ENCODE measurements at places on chromosomes 3 and 15.

DNA sequence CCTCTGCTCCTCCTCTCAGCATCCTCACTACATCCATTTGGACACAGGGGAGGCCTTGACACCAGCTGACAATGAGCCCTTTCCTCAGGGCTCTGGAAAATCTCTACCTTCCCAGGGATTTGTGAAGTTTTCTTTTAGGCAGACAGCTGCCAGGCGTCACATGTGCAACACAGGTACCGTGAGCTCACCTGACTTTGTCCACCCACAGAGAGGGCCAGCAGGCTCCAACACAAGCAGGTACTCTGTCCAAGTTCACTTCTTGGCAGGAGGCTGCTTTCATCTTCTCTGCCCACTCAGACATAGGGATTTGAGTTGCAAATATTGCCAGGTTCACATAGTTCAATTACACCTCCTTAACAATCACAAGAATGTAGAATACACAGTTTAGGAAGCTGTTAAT is 15.3 kb upstream of the MINAR1 start:
- DNase-seq, result no peak

DNA sequence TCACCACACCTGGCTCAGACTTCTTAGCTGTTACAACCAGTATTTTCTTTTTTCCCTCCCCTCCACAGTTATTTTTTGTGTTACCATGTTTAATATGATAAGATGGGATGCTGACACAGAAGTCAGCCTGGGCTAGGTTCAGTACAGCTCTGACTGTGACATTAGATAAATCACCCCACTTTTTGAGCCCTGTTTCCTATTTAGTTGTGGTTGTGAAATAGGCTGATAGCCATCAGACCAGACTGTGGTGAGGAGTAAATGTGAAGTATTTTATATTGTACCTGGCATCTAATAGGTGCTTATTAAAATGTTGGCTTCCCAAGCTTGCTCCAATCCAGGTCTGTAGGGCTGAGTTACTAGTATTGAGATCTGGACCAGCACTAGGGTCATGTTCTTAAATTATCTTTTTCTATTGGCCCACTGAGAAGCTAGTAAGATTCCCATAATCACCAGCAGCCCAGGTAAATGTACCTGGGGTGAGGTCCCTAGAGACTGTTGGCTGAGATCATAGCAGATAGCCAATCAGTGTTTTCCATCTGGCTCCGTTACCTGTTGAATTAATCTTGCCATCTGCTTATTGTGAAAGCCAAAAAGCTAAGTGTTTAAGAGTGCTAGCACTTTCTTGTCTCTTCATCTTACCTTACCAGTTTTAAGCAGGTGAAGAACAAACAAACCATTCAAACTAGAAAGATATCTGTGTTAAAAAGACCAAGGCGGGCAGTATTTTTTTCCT is 61.0 kb downstream of the CCK start:
- DNase-seq, result no peak

GRCh38 chr3:27090275-27091041 is 278.7 kb downstream of the NEK10 start:
- DNase-seq, result no peak

GRCh38 chr3:54630101-54630623 is 297.7 kb downstream of the LRTM1 start:
- DNase-seq, result no peak

Measured in stimulated activated CD4-positive, alpha-beta T cell treated with anti-CD3 and anti-CD28 coated beads, Interleukin-4, amount 100 ng/mL, for 24 hours (primary cell).